ENCODE measurements at places on chromosomes 2 and 18.
A peak's percentile ranks its signal among the peaks of the same experiment; 100 is the strongest.

GRCh38 chr2:10912076-10912731 is 470 bp downstream of the KCNF1 start:
- DNase-seq, result no peak

- DNase-seq, result no peak
Observed at GRCh38 chr2:223824301-223824700, 13.1 kb downstream of the AP1S3 start.

DNA sequence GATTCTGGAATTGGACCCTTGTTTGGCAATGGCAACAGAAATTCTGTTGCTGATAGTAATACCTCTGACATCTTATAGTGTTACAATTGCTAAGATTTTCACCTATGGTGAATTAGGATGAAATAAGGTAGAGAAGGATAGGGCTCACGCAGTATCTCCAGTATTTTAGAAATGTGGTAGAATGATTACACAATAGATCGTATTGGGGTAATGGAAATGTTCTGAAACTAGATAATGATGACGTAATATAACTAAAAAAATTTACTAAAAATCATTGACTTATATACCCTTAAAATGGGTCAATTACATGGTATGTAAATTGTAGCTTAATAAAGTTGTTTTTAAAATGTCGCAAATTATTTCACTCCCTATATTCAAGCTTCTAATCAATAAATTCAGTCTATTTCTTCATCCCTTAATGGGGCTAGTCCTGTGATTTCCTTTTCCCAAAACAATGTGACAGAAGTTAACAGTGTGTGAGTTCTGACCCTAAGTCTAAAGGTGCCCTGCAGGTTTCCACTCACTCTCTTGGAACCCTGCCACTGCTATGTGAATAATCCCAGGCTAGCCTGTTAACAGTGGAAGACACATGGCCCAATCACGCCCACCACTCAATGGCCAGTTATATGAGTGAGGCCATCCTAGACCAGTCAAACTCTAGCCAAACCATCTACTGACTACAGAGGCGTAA is 31.2 kb downstream of the USP37 start:
- DNase-seq, result peak; percentile 3

DNA sequence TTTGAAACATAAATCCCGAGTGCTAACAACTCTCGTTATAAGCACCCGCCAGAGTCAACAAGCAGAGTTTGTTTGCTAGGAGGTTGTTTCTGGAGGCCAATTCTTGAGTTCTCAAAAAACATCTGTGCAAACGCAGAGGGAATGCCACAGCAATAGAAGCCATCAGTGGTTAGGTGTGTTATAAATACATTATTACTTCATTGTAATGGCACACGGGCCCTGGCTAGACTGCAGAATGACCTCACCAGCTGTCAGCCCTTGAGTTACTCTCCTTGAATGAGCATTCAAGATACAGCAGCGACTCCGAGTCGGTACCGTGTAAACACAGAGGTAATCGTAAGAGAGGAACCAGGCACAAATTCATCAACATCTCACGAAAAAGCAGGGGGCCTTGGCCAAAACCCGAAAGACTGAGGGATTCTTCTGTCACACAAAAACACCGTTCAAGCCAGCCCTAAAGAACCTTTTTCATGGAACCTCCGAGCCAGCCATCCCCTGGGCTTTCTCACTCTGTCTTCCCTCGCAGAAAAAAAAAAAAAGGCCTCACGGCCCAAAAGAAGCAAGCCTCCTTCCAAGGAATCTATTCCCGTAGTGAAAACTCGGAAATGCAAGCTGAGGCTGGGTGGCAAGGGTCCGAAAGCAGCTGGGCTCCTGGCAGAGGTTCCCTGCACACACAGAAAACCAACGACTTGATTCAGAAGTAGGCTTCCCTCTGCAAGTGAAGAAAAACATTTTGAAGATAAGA is 133.7 kb upstream of the MEIS1 start:
- DNase-seq, result peak; percentile 2

DNA sequence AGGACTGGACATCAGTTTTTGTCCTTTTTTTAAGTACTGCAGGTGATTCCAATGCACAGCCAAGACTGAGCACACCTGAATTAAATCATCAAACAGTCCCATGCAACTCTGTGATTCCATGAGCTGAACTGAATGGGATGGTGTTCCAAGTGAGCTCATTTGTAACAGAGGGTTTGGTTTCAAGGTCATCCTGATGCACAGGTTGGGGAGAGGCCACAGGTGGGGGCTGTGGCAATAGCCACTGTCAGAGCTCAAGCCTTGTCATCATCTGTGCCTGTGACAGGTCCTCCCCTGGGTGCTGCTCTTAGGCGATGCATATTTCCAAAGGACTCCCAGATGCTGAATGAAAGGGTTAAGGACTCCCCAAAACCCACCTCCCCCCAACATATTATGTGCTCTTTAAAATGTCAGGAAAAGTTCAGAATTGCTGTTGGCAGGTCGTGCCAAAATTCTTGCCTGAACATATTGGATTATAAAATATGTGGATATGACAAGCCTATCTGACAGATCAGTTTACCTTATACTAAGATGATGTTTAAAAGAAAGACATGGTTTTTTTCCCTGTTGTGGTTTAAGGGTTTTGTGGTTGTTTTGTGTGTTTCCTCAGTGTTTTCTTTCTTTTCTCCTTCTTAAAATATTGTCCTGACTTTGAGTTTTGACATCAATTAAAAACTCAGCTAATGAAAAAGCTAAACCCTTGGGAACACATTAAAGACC is 263.5 kb upstream of the SIX2 start:
- no peak for DNase-seq

DNA sequence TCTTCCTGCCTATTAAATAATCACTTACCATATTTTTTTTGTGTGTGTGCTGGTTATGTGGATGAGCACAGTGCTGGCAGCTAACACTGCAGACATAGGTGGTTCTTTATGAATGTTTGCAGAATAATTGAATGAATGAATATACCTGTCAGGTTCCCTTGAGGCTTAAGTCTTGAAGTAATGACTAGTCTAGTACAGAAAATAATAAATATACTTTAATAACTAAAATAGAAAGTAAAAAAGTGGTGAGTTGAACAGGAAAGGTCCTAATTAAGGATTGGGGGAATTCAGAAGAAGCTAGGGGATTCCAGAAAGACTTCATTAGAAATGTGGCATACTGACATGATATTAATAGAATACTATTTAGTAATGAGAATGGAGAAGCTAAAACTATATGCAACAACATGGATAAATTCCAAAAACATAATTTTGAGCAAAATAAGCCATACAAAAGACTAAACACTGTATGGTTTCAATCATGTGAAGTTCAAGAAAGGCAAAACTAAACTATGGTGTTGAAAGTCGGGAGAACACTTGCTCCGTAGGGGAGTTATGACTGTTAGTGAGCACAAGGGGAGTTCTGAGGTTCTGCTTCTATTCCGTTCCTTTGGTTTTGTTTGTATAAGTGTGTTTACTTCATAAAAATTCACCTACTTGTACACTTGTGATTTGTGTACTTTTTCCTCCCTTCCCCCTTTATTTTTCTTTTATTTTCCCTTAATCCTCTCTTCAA is 464.6 kb downstream of the MTX2 start:
- DNase-seq, result no peak

DNA sequence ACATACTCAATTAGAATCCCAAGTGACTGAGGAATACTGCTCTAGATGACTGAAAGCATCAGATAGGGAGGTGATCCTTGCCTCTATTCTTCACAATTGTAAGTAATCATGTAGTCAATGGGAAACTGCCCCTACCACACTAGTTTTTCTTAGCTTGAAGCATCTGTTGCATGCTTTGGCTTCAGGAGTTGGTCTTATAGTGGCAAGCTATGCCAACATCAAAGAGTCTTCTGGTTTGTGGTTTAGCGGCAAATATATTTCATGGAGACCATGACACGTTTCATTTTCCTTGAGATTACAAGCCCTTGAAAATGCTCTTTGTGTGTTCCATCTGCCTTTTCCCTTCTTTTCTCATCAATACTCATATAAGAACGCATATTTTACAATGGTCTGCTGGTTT is 12.9 kb downstream of the DCC start:
- DNase-seq, result no peak

- no peak for DNase-seq
Observed at GRCh38 chr2:224433442-224433841, 31.5 kb upstream of the FAM124B start.

DNA sequence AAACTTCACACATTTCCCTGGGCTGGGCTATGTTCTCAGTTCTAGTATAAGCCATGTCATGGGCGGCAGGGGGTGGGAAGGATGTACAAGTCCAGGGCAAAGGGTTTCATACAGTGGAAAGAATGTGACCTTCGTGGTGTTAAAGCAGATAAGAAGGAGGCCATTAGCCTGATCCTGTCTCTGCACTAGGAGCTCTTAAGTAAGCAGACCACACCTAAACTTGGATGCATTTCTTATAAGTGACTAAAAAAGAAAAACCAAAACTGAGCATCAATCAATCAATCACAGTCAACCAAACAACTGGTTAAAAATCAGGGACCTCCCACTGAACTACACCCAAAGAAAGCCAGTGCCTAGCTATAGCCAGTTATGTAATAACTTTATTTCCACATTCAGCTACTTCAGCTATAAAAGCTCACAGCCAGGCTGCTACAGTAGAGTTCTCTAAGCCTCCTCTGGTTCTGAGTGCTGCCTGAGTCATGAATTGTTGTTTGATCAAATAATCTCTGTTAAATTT is 46.8 kb upstream of the RIOK3 start:
- DNase-seq, result peak; percentile 85

- no peak for DNase-seq
Observed at GRCh38 chr18:48481092-48481491, 57.7 kb upstream of the CTIF start.

DNA sequence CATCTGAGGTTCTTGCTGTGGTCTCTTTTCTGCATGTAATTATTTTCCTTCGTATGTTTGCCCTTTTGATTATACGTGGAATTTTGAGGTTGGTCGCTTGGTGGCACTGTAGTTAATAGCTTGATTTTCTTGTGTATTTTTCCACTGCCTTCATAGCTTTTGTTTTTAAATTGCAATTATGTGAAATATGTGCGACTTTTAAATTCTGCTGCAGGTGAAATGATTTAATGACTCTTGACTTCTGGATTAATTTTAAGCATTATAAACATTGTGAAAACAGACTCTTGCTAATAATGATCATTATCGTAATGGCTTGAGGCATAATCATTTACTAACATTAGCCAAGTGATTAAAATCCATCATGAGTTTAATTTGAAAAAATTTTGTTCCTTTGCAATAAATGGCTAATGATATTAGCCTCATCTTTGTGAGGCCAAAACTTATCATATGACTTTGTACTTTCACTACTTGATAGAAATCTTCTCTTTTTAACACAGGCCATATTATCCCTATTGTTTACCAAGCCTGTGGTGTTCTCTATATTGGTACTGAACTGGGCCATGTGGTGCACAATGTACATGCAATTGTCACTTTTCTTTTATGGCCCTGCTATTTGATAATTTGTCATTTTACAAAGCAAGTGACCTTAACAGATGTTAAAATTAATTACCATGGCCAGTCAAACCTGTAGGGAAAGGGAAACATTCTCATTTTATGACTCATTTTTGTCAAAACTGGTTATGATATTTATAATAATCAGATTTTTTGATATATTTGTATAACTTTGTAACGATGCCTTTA is 62.8 kb upstream of the NEUROD1 start:
- peak; percentile 67 for DNase-seq

DNA sequence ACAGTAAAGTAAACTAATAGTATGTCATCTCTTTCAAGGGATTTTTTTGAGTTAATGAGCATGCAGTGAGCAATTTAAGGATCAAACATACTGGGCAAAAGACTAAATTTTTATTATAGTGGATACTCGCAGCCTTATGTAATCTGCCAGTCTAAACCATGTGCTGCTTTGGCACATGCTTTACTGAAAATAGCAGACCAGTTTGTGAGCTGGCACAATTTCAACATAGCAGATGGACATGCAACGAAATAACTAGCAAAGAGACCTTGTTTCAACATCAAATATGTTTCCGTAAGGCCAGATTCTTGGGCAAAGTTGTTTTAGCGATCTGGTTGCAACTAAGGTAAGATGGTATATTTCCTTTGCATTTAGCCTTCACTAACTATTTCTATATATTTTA is 807.3 kb downstream of the NR4A2 start:
- no peak for DNase-seq

DNA sequence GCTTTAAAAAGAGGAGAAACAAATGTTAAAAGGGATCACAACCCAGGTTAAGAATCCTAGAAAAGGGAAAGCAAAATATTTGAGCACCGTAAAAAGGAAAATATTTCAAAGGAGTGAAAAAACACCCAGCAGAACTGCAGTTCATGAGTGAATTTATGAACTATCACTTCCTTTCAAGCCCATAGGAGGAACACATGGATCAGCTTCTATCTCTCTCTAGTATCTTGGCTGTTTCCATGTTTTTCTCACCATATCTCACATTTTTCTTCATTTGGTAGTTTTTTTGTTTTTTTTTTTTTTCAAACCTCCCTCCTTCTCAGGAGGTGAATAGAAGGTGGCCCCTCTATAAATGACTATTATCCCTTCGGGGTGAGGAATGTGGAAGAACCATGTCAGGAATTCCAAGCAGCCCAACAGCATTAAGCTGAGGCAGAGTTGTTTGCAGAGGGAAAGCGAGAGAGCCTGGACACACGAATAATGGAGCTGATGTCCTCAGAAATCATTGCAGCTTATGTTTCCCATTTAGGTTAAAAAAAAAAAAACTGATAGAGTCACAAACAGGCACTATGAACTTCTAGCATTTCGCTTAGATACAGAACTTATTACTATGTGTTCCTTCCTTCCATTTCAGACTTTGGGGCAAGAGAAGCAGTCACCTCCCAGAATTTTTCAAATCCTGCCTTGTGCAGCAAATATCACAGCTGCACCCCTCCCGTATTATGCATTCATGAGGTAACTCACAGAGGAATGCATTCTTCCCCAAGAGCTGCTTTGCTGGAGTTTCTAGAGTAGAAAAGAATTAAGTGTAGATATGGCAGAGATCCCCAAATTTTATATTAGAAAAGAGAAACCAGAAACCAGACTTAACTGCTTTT is 315.6 kb downstream of the IRS1 start:
- DNase-seq, result peak; percentile 68

DNA sequence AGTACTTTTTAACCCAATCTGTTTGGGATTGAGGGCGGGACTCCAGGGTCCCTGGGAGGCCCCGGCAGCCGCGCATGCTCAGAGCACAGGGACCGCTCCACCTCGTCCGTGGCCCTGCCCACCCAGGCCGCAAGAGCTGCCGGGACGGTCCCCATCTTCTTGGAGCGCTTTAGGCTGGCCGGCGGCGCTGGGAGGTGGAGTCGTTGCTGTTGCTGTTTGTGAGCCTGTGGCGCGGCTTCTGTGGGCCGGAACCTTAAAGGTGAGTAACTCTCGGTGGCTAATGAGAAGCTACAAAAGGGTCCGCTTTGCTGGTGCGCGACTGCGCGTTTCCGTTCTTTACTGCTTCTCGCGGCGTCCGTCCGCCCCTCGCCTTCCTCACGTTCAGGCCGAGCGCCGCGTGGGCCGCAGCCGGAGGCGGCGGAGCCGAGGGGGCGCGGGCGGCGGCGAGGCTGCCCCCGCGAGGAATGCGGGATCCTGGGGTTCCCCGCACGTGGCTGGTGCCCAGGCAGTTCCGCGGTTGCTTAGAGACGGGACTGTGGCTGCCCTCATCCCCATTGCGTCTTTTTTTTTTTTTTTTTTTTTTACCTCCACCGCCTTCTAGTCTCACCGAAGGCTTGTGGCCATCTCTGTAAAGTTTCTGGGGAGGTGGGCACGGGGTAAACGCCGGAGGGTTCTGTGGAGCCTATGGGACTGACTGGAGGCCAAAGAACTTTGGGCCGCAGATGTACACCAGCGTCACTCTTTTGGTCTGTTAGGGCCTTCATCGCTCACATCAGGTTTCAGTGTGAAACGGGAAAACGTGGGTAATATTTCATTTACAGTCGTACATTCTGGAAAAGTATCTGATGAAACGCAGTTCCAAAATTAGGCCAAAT is at the start of gene SSB:
Gene SSB, plus strand, starts transcription at position 154 of the 875 bp plus-strand sequence. CDS start 2,090 bp downstream, outside the sequence.
- DNase-seq, result peak; percentile 93

Measured in iris pigment epithelial cell (primary cell).